ENCODE measurements at places on chromosomes 7 and 10.

DNA sequence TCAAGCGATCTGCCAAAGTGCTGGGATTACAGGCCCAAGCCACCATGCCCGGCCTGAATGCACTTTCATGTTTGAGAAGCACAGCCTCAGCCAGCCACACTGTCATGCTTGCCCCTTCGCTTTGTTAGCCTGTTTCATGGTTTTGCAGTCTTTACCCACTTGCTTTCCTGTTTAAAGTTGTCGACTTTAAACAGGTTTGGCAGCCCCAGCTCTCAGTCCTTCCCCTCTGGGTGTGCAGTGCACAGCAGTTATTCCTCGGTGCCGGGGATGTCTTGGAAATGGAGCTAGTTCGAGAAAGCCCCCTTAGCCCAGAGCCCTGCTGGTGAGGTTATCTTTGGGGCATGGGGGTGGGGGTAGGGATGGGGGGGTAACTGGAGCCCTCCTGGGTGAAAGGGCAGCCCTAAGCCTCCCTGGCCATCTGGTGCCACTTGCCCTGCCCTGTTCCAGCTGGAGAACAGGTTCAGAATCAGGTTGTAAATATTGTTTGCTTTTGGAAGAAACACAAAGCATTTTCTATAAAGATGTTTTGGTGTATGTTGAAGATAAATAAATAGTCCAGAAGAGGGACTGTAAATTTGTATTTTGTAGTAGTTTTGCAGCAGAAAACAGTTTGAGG, 14.8 kb downstream of the TSPAN14 start:
- DNase-seq = no peak

GRCh38 chr7:150400008-150400787, 21.1 kb downstream of the ZNF775 start:
- peak; percentile 26 for DNase-seq

- DNase-seq = no peak
These were observed 58.4 kb downstream of the NRF1 start for GRCh38 chr7:129669901-129670300.

DNA sequence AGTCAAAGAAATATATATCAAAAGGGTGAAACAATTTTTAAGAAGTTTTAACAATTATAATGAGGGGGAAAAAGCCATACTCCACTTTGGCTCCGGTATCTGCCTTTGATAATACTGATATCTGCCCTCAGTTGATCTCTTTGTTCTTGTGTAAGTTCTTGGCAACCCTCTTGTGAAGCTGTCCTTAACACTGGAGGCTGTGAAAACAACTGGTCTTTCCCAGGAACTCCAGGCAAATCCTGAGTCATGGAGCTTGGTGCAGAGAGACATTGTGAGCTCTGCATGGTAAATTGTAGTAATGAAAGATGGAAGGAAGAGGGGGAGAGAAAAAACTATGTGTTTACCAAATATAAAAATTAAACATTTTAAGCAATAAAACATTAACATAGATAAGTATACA, 11.9 kb upstream of the ERVW-1 start:
- no peak for DNase-seq

GRCh38 chr7:128132426-128133069, 101.3 kb upstream of the LRRC4 start:
- no peak for DNase-seq

- DNase-seq = no peak
These were observed 54.3 kb upstream of the ZNF800 start for GRCh38 chr7:127446842-127447241.

DNA sequence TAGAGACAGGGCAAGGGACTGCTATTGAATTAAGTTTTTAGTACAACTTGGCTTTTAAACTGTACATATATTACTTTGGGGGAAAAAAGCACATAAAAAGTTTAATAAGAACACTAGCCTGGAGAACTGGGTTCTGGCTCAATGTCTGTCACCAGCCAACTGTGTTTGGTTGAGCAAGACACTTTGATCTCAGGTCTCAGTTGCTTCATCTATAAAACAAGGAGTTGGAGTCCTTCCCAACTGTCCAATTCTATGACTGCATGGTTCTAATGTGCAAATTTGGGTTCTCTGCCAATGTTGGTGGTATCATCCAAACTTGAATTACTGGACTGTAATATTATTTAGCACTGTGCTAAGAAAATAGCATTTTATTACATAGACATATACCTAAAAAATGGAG, 50.3 kb downstream of the ATXN7L1 start:
- DNase-seq = peak; percentile 88

GRCh38 chr7:44154703-44155102, 13.6 kb upstream of the MYL7 start:
- no peak for DNase-seq

DNA sequence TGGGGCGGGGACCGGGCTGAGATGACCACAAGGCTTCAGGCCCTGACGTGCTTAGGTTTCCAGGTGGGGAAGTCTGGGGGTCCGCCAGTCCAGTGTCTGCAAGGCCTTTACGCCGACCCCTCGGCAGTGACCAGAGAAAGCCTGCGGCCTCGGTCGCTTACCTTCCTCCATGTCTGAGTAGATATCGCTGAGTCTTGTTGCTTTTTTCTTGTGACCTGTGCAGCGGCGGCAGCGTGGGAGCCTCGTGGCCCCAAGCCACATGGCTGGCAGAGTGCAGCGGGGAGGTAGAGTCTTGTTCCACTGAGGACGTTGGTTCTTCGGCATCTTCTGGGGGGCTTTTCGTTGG, 329 bp downstream of the NOLC1 start:
- peak; percentile 8 for DNase-seq
